ENCODE measurements at places on chromosomes 3 and 15.
A peak's percentile ranks its signal among the peaks of the same experiment; 100 is the strongest.

DNA sequence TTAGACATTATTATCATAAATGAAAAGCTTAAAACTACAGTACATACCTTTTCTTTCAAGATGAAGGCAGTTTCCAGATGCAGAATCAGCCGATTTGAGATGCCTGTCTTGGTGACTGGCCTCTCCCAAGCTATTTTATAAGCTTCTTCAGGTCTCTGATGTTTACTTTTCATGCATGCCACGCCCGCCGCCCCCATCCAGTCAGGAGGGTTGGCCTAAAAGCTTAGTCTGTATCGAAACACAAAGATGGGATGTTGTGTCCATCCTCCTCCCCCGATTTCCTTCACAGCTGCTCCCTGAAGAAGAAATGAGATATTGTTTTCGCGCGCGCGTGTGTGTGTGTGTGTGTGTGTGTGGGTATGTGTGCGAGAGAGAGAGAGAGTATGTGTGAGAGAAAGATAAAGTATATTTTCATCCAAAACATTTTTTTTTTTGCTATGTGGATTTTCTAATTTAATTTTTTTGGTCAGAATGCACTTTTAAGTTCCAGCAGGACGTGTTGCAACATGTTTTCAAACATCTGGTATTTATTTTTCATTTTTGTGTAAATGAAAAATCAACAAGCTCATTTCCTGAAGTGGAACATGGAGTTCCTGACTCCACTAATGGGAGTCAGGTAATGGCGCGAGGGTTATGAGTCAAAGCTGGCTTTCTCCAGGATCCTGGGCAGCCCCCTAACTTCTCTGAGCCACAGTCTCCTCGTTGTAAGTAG lies at the start of gene APOD:
APOD (minus strand) TSS at position 110 of the 712 bp plus-strand sequence. CDS start 4,479 bp downstream, outside the sequence.
- DNase-seq = no peak

- no peak for DNase-seq
These were observed 199.2 kb upstream of the TMC3 start for GRCh38 chr15:81573098-81573746.

GRCh38 chr3:35921718-35922117 lies 282.4 kb downstream of the ARPP21 start:
- no peak for DNase-seq

- no peak for DNase-seq
These were observed 295.3 kb downstream of the TLE3 start for GRCh38 chr15:69802432-69802831.

GRCh38 chr3:37703626-37704025 lies 158.1 kb upstream of the CTDSPL start:
- no peak for DNase-seq

DNA sequence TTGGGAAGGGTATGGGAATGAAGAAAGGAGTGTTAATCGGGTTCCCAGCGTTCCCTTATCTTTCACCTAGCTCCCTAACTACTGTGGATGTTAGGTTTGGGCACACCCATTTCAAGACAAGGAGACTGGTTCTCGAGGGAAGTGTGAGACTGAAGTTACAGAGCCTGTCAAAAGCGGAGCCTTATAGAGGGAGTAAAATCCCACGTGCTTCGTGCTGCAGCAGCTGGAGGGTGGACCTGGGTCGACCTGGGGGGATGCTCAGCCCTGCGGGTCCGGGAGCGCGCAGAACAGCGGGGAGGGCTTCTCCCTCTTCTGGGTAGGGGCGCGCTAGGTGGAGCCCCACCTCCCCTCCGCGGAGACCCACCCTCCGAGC lies 314 bp upstream of the TMED3 start:
- DNase-seq = no peak

DNA sequence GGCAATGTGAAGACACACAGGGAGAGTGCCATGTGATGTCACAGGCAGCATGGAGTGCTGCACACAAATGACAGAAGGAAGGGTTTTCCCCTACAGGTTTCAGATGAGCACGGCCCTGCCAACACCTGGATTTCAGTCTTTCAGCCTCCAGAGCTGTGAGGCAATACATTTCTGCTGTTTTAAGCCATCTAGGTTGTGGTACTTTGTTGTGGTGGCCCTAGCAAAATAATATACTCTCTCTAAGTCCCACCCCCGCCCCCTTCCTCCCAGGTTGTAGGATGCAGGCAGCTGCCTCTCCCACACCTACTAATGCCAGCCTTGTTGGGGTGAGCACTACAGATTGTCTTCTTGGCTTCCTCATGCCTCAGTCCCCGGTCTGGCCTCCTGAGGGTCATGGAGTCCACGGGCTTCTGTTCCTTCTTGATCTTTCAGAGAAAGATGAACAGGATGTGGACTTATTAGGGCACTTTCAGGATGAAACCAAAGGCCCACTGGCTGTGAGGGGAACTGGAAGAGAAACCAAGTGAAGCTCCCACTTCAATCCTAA lies 180.0 kb downstream of the CD47 start:
- no peak for DNase-seq

GRCh38 chr3:38205472-38205805 lies 40.1 kb downstream of the OXSR1 start:
- DNase-seq = no peak

GRCh38 chr3:33954956-33955355 lies 156.5 kb downstream of the PDCD6IP start:
- DNase-seq = no peak

DNA sequence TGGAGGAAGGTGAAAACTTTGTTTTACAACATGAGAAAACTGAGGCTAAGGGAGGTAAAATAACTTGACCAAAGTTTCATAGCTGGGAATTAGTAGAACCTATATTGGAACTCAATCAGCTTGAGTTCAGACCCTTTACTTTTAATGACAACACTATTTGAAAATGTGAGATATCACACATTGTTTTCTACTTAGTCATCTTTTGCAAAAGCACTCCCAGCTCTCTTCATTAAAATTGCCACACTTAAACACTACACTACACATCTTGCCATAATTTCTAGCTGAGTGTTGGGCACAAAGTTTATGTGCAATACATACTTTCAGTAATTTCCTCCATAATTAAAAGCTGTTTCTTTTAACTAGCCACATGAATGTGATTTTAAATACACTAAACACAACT lies 230.4 kb upstream of the DCBLD2 start:
- DNase-seq = no peak

- peak; percentile 84 for DNase-seq
These were observed 198.3 kb downstream of the NAALADL2 start for GRCh38 chr3:175057401-175057800.

DNA sequence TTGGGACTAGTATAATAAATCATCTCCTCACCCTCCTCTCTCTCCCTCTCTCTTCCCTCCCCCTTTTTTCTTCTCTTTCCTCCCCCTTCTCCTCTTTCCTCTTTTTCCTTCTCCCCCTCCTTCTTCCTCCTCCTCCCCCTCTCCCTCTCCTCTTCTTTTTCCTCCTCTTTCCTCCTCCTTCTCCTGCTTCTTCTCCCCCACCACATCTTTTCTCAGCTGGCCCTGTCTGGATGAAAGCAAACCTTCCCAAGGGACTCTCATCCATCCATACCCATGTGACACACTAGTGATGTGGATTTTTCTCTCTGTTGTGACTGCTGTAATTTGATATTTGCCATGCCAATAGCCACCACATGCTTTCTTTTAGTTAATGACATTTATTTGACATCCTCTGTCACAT lies 127.2 kb downstream of the EBLN2 start:
- DNase-seq = no peak

- no peak for DNase-seq
These were observed 403.3 kb downstream of the LPP start for GRCh38 chr3:188557235-188557634.

- DNase-seq = no peak
These were observed 198.2 kb upstream of the ROBO2 start for GRCh38 chr3:76841747-76842146.

DNA sequence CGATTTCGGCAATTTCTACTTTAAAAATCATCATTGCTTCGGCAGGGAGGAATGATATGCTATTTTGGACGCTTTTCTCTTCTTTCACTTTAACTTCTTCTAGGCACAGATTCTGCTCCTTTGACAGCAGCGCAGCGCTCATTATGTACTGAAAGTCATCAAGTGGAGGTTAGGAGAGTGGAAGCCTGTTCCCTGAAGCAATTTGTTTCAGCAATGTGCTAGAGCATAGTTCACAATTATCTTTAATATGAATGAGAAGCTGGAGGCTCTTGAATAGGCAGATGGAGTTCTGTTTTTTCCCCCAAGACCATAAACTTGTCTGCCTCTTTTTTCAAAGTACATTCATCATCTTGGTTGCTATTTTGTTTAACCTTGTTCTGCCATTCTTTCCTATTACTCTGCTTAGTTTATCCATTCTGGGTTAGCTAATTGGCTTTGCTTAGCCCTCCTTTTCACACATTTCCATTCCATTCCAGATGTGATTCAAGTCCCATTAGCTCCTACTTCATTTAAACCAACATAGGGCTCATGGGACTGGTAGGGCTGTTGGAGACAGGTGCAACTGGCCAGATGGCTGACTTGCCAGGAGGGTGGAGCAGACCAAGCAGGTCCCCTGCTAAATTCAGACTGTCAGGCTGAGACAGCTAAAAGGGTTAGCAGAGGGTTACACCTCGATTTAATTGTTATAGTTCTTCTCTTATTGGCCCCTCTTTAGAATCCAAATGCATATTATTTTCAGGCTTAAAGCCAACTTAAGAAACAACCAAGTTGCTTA lies 534.7 kb upstream of the CBLB start:
- no peak for DNase-seq

- peak; percentile 1 for DNase-seq
These were observed 951 bp downstream of the TARS3 start for GRCh38 chr15:101723171-101723873.

GRCh38 chr3:64936556-64936955 lies 248.8 kb upstream of the ADAMTS9 start:
- DNase-seq = no peak

DNA sequence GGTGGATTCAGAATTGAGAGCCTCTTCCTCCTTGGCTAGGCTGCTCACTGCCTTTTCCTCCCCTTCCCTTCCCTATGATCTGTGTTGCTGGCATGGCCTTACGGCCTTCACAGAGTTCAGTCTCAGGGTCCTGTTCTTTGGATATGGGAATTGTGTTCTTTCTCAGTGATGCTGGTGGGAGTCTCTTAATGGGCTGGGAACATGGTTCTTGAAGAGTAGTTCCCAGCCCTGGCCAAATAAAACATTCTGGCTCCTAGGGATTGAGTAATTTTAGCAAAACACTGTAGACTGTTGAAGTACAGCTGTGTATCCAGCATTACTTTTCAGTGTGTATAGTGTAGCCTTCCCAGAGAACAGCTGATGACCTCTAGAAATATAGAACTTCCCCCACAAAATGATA lies 22.6 kb upstream of the FILIP1L start:
- no peak for DNase-seq

GRCh38 chr15:31349233-31350141 lies 22.9 kb downstream of the KLF13 start:
- DNase-seq = no peak

DNA sequence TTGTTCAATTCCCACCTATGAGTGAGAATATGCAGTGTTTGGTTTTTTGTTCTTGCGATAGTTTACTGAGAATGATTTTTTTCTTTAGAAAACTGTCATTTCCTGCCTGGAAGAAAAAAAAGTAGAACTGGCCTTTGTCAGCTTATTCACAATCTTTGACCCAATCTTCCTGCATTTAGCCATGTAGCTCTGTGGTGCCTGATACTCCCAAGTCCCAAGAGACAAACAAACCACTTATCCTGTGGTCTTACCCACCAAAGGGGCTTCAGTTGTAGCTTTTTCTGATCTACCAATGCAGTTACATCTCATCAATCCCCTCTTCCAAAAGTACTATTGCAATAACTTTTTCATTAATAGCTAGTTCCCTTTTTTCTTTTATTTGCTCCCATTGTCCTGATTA lies 444.6 kb downstream of the GRM7 start:
- DNase-seq = no peak

GRCh38 chr3:20334842-20335241 lies 148.8 kb upstream of the SGO1 start:
- DNase-seq = no peak

GRCh38 chr3:73848173-73848906 lies 223.6 kb upstream of the PDZRN3 start:
- DNase-seq = peak; percentile 3

DNA sequence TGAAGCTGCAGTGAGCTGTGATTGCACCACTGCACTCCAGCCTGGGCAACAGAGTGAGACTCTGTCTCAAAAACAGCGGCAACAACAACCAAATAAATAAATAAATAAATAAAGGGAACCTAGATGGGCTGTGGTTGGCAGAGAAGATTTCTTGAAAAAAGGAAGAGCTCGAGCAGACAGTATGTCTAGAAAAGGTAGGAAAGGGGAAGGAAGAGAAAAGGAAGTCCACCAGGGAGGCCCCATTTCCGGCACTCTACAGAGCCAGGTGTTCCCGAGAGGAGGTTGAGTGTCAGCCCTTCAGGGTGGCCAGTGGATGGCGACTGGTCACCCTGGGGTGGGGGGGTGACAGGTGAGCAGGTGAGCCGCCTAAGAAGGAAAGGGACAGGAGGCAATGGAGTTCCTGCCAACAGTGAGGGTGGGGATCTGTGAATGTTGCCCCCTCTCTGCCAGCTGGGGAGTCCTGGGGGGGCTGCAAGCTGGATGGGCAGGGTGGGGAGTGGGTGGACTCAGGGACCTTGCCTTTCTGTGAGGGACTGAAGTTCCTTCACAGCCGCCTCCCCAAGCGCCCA lies 14.8 kb downstream of the PAQR5 start:
- DNase-seq = no peak

DNA sequence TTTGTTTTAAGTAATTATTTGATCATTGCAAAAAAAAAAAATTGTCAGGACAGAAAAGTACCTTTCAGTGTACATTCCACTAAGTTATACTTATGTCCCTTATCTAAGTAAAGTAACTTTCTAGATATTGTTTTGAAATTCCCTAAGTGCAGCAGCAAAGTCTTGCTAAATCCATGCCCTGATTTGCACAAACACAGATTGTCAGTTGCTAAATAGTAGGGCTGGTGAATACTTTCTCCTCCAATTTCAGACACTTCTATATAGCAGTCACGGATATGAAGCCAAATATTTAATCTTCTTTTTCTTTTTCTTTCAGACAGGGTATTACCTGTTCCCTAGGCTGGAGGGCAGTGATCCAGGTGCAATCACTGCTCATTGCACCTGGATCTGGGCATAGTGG lies 12.9 kb downstream of the LRRC2 start:
- DNase-seq = no peak

DNA sequence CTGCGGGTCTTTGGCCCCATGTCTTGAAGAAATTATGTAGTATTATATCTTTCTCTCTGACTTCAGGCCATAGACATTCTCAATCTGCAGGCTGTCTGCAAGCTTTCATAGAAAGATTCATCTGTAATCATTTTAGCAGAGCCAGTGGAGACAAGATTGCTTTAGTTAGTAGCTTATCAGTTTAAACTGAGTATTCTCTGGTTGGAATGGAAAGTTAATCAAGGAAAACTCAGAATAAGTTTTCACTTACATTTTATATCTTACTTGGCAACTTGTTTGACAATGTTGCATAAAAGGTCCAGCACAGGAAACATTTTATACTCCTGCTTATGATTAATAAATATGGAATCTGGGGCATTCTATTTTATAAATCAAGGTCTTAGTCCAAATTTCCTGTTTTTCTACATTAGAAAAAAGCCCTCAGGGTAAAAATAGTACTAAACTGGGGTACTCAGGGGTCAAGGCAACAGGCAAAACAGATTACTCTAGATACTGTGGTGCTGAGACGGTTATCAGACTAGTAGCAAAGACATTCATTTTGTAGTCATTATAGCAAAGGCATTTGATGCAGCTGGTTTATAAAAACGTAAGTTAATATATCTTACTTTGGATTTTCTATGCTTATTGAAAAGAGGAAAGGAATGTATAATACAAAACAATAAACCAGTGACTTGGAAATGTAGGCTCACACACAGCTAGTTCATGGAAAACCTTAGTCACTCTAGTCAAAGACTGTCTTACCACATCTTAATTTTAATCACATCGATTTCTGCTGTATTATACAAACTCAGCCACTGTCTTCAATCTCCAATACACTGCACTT lies 45.2 kb upstream of the FILIP1L start:
- no peak for DNase-seq
